ENCODE measurements at places on chromosomes 5 and 9.

GRCh38 chr9:105127863-105128220 is 116.6 kb upstream of the SLC44A1 start:
- DNase-seq, result peak; percentile 10

GRCh38 chr5:73273379-73274050 is 100.5 kb downstream of the TMEM174 start:
- DNase-seq, result no peak

GRCh38 chr5:138648841-138649240 is 73.6 kb upstream of the HSPA9 start:
- DNase-seq, result no peak

GRCh38 chr9:123225374-123225813 is 43.0 kb downstream of the STRBP start:
- DNase-seq, result peak; percentile 30

DNA sequence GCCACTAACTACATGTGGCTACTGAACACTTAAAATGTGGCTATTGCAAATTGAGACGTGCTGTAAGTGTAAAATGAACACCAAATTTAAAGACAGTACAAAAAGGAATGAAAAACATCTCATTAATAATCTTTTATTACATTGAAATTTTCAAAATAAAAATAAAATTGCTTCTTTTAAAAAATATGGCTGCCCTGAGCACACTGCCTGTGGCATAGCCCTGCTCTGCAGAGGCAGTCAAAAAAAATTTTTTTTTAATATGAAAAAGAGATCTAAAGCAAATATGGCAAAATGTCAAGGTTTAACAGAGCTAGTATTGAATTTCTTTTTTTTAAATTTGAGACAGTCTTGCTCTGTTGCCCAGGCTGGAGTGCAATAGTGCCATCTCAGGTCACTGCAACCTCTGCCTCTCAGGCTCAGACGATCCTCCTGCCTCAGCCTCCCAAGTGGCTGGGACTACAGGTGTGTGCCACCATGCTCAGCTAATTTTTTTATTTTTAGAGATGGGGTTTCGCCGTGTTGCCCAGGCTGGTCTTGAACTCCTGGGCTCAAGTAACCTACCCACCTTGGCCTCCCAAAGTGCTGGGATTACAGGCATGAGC is 25.6 kb downstream of the CARNMT1 start:
- DNase-seq, result no peak

GRCh38 chr9:115413766-115414382 is 295.9 kb upstream of the TNC start:
- no peak for DNase-seq

DNA sequence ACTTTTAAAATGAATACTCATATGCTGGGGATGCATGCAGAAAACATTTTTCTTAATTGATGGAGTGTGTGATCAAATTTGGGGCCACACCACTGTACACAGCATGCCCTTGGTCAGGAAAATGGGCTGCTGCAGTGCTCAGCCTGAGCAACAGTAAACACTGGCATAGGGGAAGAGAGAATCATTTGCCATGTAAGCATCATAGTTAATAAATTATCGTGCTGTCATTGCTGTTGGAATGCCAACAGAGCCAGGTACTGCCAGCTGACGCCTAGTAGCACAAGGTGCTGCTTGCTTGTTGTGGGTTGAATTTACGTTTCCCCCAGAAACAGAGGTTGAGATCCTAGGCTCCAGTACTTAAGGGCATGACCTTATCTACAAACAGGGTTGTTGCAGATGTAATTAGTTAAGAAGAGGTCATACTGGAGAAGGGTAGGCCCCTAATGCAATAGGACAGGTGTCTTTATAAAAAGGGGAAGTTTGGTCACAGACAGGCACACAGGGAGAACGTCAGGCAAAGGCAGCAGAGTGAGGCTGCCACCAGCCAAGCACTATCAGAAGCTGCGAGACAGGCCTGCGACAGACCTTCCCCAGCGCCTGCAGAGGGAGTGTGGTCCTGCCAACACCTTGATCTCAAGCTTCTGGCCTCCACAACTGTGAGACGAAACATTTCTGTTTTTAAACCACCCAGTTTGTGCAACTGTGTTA is 25.3 kb downstream of the DAP start:
- no peak for DNase-seq

DNA sequence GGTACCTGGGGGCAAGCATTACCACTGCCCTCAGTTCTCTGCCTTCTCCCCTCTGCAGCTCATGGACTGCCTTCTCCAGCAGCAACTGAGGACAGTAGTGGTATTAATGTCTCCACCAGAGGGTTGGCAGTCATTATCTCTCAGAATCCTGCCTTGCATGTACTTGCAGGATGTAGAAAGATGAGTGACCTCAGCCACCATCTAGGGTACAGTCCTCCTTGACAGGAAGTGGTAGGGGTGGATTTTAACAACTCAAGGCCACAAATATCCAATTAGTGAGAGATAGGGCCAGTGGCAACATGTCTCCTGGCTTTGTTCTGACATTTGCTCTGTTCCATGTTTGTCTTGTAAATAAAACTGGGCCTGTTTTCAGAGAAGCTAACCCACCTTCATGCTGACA is 47.2 kb downstream of the F2R start:
- no peak for DNase-seq

- DNase-seq, result no peak
Measured at GRCh38 chr5:60404171-60404570, 295.8 kb downstream of the DEPDC1B start.

GRCh38 chr5:76084496-76085242 is 1.5 kb downstream of the SV2C start:
- no peak for DNase-seq

DNA sequence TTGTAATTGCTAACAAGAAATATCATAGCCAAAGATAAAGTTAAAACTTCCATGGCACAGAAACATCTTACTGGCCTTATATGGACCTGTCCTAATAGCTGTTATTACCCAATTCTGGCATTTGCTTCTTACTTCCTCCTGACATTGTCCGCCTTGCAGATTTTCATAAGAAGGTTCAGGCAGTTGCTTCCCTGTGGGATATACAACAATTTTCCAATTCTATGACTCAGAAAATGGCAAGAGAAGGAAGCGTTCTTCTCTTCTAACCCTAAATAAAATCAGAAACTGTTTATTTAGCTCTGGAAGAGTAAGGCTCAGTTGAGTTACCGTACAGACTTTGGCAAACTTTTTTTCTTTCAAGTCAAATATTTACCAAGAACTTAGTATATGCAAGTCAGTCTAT is 1.7 kb downstream of the PRKAA1 start:
- no peak for DNase-seq

DNA sequence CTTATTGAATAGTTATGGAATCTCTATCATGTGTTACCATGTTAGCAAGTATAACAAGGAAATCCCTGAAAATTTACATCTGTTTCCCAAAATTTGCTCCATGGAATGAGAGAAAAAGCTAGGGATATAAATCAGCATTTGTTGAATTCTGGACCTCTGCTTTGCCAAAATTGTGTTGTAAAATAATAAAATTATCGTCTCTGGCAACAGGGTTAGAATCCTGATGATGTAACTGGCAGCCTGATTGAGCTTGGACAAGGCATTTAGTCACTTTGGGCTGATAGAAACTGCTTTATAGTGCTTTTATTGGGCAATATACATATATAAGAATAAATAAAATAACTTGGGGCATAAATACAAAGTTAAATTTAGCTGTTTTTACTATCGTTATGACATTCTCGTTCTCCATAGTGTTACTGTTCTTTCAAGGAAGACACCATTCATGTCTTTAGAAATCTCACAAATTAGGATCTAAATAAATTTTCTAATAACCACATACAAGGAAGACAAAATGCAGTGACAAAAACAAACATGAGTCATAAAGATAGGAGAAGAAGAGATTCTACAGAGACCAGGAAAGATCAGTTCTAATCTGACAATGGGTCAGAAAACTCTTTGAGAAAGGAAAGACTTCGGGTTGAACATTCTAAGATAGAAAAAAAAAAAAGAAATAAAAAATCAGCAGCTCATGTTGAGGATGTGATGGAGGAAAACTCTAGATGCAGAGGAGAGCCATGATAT is 145.0 kb upstream of the CDH10 start:
- DNase-seq, result no peak

DNA sequence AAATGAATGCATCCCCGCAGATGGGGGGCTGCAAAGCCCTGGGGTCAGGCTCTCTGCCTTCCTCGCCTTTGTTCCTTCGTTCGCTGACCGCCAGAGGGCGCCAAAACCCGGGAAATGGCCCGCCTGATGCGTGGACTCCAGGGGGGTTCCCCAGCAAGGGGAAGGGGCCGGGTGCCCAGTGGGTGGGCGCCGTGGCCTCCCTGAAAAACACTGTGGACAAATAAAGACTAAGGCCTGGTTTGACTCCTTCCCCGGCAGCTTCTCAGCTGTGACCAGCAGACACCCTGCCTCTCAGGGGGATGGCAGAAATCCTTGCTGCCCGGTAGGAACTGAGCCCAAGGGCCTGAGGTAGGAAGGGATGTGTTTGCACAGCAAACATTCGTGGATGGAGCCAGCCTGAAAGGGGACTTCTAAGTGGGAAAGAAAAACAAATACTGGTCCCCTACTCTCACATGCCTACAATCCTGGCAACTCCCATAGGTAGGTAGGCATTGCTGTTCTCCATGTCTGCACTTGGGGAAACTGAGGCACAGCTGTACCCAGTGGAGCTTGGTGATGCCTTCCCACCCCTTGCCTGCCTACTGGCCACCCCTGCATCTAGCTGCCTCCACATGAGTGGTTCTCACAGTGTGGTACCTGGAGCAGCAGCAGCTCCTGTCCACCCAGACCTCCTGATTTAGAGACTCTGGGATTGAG is 57.7 kb downstream of the DUSP1 start:
- DNase-seq, result peak; percentile 58

DNA sequence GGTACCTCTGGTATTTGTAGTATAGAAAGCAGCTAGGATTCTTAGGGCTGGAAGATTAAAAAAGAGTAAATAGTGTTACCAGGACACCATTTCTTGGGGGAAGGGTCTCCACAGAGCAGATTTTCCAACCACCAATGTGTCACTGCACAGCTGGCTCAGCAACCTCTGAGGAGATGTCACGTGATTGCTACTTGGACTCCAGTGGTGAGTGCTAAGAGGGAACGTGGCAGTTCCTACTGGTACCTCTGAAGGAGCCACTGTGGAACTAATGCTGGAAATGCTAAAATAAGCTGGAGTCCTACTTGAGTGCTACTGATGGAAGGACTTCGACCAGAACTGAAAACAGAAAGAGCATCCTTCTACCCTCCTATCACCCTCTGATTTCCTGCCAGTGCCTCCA is 36.1 kb upstream of the SPDL1 start:
- DNase-seq, result no peak

- DNase-seq, result no peak
Measured at GRCh38 chr9:23554686-23555085, 271.4 kb downstream of the ELAVL2 start.

GRCh38 chr5:179373961-179374505 is 28.8 kb upstream of the ADAMTS2 start:
- DNase-seq, result no peak

GRCh38 chr9:15416880-15417279 is 5.8 kb upstream of the SNAPC3 start:
- DNase-seq, result no peak

DNA sequence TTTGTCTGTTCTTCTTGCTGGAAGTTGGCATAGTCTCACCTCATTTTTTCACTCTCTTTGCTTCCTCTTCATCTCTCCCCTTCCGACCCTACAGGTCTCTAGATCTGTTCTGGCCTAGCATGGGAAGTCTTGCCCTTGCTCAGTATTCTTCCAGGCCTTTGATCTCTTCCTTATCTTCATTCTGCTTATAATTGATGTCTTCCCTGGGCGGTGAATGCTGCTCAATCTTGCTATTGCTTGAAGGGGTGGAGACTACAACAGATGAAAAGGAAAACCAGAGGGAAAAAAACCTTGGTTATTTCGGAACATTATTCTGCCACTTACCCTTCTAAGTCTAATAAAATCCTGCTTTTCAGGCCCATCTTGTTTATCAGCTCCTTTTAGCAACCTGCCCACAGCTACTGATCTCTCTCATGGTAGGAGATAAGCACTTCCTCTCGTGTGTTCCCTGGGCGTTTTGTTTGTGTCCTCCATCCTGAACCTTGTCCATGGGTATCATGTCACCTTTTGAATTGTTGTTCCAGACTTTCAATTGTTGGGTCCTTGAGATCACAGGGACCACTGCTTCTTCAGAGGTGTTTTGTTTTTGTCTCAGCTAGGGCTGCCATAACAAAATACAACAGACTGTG is 375.6 kb downstream of the ADGRV1 start:
- no peak for DNase-seq

DNA sequence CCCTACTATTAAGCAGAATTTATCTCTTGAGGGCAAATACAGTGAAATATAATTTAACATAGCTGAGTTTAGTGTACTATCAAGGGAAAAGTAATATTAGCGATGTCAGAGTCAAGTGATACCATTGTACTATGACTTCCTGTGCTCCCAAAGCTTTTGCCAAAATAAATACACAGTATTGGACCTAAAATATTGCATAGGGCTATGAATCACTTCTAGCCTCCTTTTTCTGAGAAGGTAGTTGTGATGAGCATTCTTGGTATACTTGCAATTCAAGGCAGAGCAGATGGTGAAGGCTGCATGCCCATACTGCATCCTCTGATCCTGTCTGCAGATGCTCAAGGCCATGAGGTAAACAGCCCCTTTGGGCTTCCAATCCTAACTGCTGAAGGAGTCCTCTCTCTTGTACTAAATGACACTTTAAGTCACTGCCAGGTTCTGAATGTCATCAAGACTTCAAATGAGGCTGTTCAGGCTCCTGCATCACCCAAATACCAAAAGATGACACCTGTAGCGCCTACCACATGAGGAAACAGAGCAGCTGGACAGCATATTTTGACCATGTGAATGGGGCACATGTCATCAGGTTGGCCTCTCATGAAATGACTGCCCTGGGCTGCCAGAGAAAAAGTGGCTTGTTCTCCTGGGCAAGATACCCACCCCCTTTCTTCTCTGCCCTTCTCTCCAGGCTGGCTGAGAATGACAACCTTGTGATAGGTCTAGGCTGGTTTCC is 29.7 kb upstream of the PPP2CA start:
- no peak for DNase-seq

DNA sequence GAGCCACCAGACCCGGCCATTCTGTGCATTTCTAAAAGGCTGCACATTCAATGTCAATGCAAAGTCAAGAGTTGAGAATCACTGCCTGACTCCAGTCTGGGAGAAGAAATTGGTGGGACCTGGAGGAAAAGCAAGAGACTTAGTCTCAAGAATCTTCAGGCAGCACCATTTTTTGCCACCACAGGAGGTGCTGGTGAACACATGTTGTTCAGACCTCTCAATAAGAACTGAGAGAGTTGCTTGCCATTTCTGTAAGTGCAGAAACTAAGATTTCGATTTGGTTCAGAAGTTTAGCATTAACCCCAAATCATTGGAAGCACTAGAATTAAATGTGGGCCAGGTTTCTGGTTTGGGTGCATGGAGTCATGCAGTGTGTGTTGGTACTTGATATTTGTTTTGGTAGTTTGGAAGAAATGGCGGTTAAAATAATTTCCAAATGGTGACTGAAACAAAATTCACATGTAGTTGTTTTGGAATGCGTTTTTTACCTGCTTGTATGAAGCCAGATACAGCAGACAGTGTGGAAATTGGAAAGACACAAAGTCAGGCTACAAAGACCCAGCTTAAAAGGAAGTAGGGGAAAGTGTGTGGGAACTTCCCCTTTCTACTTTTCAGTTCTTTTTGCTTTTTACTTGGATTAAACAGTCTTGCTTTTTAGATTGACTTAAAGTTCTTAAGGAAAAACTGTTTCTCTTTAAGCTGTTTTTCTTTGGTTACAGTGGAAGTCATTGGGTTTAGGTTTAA is 20.4 kb downstream of the PDE8B start:
- no peak for DNase-seq

Measured in HTR-8/SVneo (cell line).